ENCODE measurements at places on chromosomes 11 and 22.

- no peak for DNase-seq
Measured at GRCh38 chr22:50056214-50056972, 1.7 kb downstream of the TTLL8 start.

DNA sequence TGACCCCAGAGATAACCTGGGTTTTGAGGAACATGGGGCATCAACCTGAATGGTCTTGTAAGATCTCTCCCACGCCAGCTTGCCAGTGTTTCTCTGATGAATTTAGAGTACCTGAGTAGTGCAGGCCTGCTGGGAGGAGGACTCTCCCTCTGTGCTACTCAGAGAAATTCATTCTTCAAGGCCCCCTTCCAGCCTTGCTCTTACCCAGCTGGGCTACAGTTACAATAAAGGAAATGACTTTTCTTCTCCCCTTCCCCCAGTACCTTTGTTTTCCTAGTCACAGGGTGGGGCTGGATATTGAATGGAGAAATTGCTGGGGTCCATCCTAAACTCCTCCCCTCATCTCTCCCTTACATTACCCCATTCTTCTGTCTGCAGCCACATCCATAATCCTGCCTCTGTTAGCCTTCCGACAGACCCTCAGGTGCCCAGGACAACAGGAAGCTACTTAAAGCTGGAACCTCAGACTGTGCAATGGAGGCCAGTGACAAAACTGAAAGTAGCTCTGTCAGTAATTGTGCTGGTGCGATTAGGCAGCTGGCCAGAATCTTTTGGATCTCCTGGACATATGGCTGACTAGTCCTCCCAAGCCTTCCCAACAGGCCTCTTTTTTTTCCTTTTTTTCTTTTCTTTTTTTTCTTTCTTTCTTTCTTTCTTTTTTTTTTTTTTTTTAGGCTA is 17.4 kb downstream of the LIMK2 start:
- DNase-seq = no peak

- DNase-seq = no peak
Measured at GRCh38 chr11:7138051-7138450, 49.3 kb downstream of the RBMXL2 start.

GRCh38 chr11:117020287-117020686 is 77.9 kb downstream of the SIK3 start:
- no peak for DNase-seq

DNA sequence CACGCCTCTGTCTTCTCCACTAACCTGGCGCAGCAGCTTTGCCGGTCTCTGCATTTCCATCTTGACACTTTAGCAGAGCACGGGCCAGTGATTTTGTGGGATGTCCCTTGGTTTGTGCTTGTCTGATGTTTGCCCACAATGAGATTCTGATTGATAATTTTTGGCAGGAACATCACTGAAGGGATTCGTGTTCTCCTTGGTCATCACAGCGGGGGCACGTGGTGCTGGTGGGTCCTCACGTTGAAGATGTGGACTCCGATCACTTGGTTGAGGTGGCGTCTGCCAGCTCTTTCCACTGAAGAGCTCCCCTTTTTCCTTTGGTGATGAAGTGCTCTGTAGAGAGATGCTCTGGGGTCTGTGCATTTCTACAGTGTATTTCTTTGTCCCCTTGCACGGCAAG is 37.2 kb downstream of the TBC1D22A start:
- no peak for DNase-seq

DNA sequence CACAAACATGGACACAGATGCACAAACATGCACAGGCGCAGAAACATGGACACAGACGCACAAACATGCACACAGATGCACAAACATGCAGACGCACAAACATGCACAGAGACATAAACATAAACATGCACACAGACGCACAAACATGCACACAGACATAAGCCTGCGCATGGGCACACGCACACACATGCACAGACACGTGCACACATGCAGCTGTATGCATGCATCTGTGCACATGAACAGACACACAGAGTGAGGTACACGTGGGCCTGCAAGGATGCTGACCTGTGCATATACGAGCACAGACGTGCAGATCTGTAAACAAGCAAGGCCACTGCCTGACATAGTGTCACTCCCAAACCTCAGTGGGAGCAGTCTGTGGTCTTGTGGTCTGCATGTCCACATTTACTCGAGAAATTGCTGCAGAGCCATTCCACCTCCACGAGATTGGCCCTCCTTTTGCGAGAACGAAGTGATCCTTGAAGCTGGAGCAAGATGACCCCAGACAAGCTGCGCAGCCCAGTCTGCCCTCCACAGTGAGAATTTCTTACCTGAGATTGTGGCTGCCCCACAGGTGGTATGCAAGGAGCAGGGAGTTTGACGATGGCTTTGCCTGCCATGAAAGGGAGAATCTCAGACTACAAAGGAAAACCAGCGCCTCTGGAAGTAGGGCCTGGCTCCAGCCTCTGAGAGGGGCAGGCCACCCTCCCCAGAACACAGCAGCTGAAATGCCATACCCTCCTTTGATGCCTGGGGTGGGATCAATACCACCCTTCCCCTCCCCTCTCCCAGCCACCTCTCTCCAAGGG is 299.9 kb downstream of the BRD1 start:
- no peak for DNase-seq

GRCh38 chr11:92199991-92200390 is 24.6 kb upstream of the FAT3 start:
- DNase-seq = no peak

- no peak for DNase-seq
Measured at GRCh38 chr22:19201869-19202798, 23.6 kb upstream of the SLC25A1 start.

DNA sequence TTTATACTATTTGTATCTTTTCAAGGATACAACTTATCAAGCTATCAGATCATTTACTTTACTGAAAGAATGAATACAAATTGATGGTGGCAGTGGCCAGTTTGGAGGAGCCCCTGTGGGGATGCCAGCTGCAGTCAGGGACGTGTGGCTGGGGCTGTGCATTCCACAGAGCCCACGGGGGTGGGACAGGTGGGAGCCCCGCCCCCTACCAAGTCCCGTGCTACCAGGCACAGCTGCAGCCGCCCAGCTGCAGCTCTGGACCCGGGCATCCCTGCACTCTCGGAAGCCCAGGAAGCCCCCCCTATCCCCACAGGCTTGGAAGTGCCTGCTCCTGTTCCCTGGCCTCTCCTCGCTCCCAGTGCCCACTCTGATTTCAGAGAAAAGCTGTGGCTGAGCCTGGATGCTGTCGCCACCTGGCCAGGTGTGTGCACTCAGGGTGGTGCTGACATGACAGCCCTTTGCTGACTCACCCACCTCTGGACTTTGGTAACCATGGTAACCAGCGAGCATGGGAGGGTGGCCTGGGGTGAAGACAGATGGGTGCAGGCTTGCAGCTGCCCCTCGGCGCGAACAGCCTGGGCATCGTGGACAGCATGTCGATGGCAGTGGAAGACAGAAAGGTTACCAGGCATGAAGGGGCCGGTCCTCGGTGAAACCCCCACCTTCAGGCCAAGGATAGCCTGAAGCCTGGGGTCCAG is 138.1 kb downstream of the SBF2 start:
- no peak for DNase-seq

- no peak for DNase-seq
Measured at GRCh38 chr22:19242699-19243098, 48.8 kb downstream of the CLTCL1 start.

GRCh38 chr11:70432065-70432464 is 33.7 kb downstream of the CTTN start:
- DNase-seq = no peak

DNA sequence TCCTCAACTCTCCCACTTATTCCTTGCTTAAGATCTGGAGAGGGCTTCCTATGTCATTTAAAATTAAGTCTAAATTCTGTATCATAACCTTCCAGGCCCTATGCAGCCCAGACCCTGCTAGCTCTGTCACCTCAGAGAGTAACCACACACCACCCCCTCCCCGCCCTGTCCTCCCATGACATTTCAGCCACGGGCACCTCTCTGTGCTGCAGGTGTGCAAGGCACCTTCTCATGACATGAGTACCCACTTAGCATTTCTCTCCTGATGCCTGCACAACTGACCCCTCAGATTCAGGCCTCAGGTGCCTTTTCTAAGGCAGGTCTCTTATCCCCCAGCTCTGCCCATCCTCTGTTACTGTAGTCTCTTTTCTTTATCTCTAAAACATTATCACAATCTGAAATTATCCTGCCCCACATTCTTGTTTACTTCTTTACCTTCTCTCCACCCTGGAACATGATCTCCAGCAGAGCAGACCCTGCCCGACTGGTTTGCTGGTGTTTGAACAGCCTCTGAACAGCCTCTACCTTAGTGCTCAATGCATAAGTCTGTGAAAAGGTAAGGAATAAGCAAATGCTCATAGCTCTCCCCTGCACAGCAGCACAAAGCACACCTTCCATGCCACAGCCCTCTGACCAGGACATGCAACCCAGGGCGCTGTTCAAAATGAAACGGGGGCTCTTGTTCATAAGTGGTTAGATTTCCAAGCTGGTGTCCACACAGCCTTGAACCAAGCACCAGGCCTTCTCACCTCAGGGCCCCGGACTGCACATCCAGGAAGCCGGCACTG is 196.1 kb upstream of the B3GAT1 start:
- DNase-seq = no peak

DNA sequence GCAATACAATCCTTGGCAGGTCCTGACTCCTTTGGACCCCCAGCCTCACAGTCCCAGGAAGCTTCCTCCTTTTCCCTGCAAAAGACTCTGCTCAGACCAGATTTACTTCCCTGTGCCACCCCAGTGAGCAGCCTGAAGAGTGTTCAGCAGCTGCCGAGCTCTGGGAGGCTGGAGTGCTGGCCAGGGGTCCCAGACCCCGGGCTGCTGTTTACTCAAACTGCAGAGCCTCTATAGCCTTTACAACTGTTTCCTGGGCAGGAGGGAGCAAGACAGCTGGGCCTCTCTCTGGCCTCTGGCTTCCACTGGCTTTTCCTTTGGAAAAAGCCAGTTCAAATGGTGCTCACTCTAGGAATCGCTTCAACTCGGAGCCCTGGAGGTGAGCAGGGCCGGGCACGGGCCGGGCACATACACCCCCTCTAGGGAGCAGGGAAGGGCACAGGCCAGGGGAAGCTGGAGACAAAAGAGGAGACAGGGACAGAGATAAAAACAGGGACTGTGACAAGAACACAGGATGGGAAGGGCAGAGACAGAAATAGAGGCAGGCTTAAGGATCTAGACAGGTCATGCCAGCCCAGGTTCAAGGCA is 932 bp downstream of the IRAG1 start:
- DNase-seq = no peak

GRCh38 chr11:79083352-79083751 is 357.5 kb downstream of the TENM4 start:
- DNase-seq = no peak

DNA sequence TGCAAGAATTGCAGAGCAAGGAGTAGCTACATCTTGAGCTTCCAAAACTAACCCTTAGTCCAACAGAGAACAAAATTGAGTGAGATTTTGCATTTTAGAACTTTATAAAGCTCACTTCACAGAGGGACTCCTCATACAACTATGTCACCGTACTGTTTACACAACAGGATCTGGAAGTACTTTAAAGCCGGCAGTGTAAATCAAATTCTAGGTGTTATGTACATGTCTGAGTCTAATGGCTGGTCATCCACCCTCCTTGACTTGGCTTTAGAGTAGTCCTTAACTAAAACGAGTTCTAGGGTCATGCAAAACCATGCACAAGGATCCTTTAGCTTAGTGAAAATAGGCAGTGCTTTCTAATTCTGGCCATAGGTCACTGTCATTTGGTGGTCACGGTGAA is 23.5 kb downstream of the IRAG1 start:
- DNase-seq = no peak

DNA sequence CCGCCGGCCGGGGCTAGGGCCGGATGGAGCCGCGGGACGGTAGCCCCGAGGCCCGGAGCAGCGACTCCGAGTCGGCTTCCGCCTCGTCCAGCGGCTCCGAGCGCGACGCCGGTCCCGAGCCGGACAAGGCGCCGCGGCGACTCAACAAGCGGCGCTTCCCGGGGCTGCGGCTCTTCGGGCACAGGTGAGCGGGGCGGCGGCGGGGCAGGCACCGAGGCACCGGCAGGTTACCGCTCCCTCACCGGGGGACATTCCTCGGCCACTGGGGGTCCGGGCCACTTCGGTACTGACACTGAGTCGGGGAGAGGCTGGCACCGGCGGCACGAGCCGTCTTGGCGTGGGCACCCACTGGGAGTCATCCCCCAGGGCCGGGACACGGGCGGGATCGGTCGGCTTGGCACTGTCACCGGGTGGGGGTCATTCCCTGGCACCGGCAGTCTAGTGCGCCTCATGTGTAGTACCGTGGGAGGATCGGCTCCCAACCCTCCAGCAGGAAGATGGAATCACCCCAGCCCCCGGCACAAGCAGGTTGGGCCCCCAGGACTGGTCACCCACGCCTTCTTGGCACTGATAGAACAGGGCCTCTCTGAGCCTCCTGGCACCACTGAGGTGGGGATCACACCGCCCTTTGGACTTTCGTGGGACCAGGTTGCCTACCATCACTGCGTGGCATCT is 511 bp downstream of the DGKZ start:
- DNase-seq = peak; percentile 47

Measured in ELR (cell line).